Bronchial smooth muscle cell (primary cell): ENCODE measurements at places on chromosomes 7 and 10. TPM values are rescaled to one million over a fixed set of nuclear protein-coding genes. Genes with fewer than 3 reads are reported as not detected.

The DPYSL4 gene
- 2.4 and 2.7 TPM in 2 replicates for total RNA-seq

The OR2A12 gene
- not detected in 2 replicates for total RNA-seq

The ANLN gene
- 2.1 and 10.9 TPM in 2 replicates for total RNA-seq

The RNF148 gene
- 0.16 and 0.26 TPM in 2 replicates for total RNA-seq

The ZNF488 gene
- 0.34 TPM in 1 of 2 replicates, not detected in the other for total RNA-seq
